ENCODE measurements at places on chromosomes 6 and 20.
A peak's percentile ranks its signal among the peaks of the same experiment; 100 is the strongest.

DNA sequence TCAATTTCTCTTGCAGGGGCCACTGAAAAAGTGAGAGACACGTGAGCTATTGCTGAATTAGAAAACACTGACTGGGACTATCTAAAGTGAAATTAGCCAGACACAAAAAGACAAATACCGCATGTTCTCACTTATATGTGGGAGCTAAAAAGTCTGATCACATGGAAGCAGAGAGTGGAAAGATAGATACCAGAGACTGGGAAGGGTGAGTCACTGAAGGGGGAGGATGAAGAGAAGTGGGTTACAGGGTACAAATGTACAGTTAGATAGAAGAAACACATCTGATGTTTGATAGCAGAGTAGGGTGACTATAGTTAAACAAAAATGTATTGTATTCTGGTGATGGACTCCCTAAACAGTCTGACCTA, 13.4 kb downstream of the CST3 start:
- DNase-seq, result no peak

DNA sequence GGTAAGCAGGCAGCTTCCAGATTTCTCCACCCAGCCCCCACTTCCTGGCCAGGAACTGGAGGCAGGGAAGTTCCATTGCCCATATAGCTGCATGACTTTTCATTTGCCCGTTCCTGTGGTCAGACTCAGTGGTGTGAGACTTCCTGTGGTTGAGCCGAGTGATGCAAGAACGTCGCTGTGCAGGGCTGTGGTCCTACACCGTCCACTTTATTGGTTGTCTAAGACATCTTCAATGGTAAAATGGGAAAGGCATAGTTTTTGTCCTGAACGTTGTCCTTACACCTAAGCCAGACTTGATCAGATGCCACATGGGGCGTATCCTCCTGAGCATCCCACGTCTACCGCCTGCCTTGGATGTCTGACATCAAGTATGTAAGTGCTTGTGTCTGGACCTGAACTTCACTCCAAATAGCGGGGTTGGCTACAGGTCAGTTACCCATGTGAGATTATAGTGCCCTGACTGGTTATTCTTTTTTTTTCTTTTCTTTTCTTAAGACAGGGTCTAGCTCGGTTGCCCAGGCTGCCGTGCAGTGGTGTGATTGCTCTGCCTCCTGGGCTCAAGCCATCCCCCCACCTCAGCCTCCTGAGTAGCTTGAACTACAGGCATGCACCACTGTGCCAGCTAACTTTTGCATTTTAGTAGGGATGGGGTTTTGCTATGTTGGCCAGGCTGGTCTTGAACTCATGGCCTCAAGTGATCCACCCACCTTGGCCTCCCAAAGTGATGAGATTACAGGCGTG, 25.9 kb upstream of the GTSF1L start:
- no peak for DNase-seq

DNA sequence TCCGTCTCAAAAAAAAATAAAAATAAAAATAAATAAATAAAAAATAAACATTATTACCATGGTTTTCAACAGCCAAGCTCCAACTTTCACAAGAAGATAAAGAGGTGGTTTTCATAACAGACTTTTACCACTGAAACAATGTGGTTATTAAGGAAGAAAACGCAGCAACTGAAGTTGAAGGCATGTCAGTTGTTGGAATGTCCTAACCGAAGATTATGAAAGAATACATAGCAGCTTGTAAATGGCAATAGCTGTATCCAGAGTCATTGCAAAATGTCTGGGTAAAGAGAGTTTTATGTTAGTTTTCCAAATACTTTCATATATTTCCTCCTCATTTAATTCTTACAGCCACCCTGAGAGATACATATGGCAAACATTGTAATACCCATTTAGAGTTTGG, 161.6 kb upstream of the MARCKS start:
- no peak for DNase-seq

DNA sequence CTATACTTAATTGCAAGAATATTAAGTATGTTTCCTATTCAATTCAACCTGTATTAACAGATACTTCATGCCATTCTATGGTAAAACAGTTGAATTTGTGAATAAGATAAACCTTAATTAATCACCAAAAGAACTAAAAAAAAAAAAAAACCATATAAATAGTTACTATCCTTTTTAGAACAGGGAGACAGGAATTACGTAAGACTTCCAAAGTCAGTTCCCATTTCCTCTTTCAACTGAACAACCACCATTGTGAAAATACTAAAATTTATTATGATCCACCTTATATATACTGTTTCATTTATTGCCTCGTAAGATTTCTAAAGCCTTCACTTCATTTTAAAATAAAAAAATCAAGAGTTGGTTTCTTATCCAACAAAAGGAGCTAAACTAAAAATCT, 9.4 kb downstream of the CCNC start:
- no peak for DNase-seq

GRCh38 chr6:35064757-35065440, 76.2 kb downstream of the TCP11 start:
- no peak for DNase-seq

DNA sequence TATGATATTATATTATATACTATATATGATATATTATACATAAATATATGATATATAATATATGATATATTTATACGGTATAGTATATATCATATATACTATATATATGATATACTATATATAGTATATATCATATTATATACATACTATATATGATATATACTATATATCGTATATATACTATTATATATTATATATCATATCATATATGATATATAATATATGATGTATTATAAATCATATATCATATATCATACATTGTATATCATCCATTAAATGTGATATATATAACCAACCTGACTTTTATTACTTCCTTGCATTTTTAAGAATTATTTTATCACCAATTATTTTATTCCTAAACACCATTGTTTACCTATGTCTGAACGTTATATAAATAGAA, 146.6 kb upstream of the PRSS16 start:
- no peak for DNase-seq

DNA sequence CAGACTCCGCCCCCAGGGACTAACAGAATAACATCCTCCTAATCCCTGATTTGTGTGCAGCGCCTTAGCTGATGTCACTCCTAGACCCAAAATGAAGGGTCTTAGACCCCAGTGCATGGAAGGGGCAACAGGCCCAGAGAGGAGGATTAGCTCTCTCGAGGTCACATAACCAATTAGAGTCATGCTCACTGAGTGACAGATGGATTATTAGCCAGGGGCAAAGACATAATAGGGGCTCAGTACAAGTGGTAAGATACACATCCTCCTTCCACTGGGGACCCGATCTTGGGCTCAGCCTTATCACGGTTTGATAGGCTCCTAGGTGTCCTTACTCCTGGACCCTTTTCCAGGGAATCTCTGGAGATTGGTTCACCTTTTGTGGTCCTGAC, 858 bp downstream of the TP53INP2 start:
- no peak for DNase-seq

- DNase-seq, result no peak
Measured at GRCh38 chr6:144796070-144796469, 510.9 kb downstream of the UTRN start.

- DNase-seq, result no peak
Measured at GRCh38 chr6:35080016-35080680, 61.0 kb downstream of the TCP11 start.

GRCh38 chr6:163564534-163564933, 150.0 kb downstream of the QKI start:
- no peak for DNase-seq

DNA sequence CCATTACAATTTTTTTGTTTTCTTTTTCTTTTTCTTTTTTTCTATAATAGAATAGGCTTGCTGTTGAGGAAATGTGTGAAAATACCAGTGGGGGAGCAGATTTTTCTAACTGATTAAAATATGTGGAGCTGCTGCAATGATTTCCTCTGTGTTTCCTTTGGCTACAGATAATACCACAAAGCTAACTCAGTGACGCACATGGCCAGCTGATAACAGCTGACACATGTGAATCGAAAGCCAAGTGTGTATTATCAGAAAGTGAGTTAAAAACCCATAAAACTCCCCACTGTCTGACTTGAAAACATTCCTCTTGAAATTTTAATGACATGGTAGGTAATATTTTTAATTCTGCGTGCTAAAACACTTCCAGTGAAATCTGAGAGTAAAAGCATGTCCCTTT, 70.8 kb upstream of the AHI1 start:
- no peak for DNase-seq

GRCh38 chr20:33515569-33516216, 25.8 kb downstream of the CBFA2T2 start:
- no peak for DNase-seq

GRCh38 chr6:31901415-31901952, 402 bp downstream of the ZBTB12 start:
- peak; percentile 69 for DNase-seq

Measured in ureter (tissue), 1 donor.